Subcutaneous adipose tissue (tissue), 4 donors: ENCODE measurements at places on chromosomes 12 and 14. TPM values are rescaled to one million over a fixed set of nuclear protein-coding genes. Genes with fewer than 3 reads are reported as not detected.

The LTB4R gene
- 10.9 TPM for total RNA-seq

The FAIM2 gene
- total RNA-seq: 1.2 TPM

The CLMN gene
- total RNA-seq: 36.2 TPM

The RIPK3 gene
- total RNA-seq: 10.3 TPM

The RAP1B gene
- 310 TPM for total RNA-seq

The PTPN21 gene
- total RNA-seq: 20.5 TPM
